ENCODE measurements at places on chromosomes 2 and 18. TPM values are rescaled to one million over a fixed set of nuclear protein-coding genes. Genes with fewer than 3 reads are reported as not detected.

- DNase-seq, result no peak
These were observed 101.4 kb upstream of the PPP1CB start for GRCh38 chr2:28650266-28650584.

- DNase-seq, result no peak
These were observed 62.5 kb upstream of the NFE2L2 start for GRCh38 chr2:177327009-177327408.

GRCh38 chr18:59748628-59749360, 51.6 kb upstream of the CCBE1 start:
- no peak for DNase-seq

Gene RPIA
- polyA plus RNA-seq, result 35.7 TPM

- DNase-seq, result no peak
These were observed 2.1 kb upstream of the WNT6 start for GRCh38 chr2:218857371-218858137.

DNA sequence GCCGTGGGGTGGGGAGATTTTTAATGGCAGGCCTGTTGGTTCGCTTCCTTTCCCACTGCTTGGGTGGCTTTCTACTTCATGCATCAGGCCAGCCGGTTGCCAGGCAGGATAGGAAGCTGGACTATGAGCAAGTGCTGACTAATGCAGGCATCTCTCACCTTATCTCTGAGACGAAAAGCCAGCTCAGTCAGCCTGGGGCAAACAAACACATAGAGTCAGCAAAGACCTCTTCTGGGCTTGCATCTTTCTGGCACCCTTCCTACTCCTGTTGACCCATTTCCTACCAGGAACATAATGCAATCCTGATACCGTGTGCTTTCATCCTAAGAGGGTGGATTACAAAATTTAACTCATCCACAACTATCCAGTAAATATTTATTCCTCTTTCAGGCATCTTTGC, 416.6 kb upstream of the MEX3C start:
- DNase-seq, result no peak

- DNase-seq, result no peak
These were observed 82.1 kb downstream of the TNP1 start for GRCh38 chr2:216777637-216778273.

DNA sequence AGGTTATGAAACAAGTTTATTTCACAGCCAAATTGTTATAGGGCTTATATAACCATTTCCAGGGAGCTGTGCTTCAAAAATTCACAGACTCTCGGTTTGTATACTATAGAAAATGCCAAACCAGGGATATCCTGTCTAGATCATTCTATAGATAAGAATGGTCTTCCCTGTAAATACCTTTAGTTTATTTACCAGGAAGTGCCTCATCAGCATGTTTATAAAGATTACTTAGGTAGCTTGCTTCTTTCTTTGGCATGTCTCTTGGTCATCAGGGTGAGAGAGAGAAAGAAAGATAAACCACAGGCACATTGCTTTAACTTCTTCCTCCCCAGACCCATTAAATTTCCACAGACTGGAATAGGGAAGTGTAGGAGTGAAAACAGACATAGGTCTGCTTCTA, 439.4 kb downstream of the SPAG16 start:
- no peak for DNase-seq

DNA sequence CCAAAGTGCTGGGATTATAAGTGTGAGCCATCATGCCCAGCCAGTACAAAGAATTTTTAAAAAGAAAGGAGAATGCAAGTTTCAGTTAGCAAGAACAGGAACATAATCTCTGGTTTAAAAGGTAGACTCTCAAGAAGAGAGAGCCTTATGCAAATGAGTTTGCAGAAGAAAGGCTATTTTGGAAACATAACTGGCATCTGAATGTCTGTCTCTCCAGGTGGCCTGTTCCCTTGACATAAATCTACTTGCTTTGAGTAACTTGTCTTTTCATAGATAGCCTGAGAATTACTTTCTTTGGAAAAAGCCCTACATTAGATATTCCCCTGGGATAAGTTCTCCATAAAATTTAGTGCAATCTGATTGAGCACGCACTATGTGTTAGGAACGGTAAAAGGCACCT, 109.6 kb downstream of the ICOS start:
- no peak for DNase-seq

Gene IL18R1
- 2.0 TPM for polyA plus RNA-seq

Gene SPC25
- polyA plus RNA-seq, result 21.2 TPM

DNA sequence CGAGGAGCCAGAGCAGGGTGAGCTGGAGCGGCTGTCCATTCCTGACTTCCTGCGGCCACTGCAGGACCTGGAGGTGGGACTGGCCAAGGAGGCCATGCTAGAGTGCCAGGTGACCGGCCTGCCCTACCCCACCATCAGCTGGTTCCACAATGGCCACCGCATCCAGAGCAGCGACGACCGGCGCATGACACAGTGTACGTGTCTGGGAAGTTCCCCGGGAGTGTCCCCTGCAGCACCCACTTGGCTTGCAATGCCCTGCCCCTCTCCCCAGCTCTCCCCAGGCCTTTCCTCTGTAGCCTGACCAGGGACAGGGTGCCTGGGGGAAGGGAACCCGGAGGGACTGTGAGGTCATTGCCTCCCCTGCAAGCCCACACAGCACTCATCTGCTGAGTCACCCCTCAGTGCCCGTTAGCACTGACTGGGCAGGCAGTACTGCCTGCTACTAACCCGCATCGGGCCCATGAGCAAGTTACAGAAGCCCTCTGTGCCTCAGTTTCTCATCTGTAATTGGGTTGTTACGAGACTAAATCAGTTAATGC, 29.4 kb upstream of the GMPPA start:
- DNase-seq, result no peak

DNA sequence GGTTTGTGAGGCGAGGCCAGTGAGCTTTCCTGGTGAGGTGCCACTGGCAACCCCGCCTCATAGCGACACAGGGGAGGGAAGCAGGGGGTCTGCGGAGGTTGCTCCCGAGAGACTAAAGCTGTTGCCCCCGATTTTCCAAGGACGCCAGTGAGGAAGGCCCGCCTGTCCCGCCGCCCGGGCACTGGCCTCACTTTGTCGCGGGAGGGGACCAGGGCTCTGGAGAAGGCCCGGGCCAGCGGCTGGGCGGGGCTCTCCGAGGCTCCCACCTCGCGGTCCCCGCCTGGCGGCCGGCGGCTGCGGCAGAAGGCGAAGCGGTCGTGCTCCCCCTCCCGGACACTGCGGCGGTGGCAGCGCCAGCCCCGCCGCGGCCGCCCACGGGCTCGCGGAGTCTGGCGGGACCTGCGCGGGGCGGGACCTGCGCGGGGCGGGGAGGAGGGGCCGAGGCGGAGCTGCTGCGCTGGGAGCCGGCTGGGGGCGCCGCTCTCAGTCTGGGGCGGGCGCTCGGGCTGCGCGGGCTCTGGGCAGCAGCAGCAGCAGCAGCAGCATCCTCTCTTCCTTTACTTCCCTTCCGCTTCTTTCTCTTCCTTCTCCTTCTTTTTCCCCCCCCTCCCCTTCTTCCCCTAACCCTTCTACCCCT, at the start of gene MAP2:
TSS of gene MAP2 (plus strand) at position 486 of the 637 bp plus-strand sequence. CDS start 229,124 bp downstream, outside the sequence.
- DNase-seq, result peak; percentile 88

GRCh38 chr2:12847694-12848575, 131.2 kb downstream of the TRIB2 start:
- no peak for DNase-seq

GRCh38 chr2:30412047-30412683, 34.9 kb upstream of the LCLAT1 start:
- DNase-seq, result peak; percentile 86

GRCh38 chr18:5627776-5628511, 84.1 kb upstream of the EPB41L3 start:
- peak; percentile 19 for DNase-seq

DNA sequence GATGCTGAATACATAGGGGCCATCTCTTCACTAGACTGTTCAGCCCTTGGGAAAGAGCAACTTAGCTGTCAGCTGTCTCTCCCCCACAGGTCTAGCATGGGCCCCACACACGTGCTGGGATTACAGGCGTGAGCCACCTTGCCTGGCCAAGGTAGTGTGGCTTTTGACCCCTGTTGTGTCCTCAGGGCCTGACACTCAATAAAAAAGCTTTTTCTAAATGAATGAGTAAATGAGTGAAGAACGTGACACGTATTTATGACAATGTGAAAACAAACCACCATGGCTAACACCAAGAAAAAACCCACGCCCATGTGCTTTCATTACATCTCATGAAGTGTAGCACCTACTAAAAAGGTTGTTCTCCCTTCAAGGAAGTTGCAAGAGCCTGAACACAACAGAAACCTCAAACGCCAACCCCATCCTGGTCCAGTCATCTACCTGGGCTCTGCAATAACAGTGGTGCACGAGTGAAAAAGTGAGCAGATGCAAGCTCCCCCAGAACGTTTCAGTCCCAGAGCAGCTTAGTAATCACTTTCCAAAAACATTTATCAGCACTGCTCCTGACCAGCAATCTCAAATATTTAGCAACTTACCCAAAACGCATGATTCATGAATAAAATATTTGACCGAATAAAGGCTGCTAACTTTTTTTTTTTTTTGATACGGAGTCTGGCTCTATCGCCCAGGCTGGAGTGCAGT, 3.4 kb downstream of the WDFY1 start:
- no peak for DNase-seq

- no peak for DNase-seq
These were observed 276.6 kb upstream of the SIX2 start for GRCh38 chr2:45285771-45286390.

Gene NPPC
- polyA plus RNA-seq, result 0.47 TPM

GRCh38 chr2:172307800-172308199, 119.6 kb upstream of the ITGA6 start:
- no peak for DNase-seq

DNA sequence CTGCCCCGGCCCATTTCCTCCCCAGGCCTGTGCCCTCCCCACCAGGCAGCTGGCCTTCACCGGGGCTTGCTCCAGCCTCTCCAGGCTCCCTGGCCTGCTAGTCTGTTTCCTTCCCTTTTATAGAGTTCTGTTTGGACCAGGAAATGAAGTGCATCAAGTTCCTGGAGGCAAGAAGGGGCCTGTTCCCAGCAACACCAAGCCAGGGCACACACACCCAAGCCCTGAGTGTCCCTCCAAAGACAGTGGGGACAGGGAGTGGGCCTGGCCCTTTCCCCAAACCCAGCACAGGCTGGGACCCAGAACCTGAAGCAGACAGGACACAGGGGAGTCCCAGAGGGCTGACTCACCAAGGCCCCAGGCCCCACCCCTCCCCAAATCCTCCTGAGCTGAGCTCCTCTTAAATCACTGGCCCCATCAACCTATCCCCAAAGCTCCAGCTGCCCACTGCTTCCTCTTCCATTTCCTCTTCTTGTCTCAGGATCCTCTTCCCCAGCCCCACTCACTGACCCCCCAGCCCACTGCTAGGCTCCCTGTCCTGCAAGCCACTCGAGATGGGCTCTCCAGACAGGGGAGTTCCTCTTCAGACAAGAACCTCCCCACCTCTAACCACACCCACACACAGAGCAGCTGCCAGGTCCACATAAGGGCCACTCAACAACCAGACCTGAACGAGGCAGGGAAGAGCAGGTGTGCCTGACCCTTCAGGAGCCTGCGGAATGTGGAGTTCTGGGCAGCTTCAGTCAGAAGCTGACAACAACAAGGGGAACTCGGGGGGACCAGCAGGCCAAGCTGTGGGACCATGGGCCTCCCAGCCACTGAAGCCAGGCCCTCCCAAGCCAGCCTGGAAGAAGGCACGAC, 74.2 kb downstream of the TNS1 start:
- no peak for DNase-seq

- DNase-seq, result no peak
These were observed 304.3 kb downstream of the CELF4 start for GRCh38 chr18:37261246-37261840.

- peak; percentile 77 for DNase-seq
These were observed 340.7 kb downstream of the TGIF1 start for GRCh38 chr18:3790703-3791102.

DNA sequence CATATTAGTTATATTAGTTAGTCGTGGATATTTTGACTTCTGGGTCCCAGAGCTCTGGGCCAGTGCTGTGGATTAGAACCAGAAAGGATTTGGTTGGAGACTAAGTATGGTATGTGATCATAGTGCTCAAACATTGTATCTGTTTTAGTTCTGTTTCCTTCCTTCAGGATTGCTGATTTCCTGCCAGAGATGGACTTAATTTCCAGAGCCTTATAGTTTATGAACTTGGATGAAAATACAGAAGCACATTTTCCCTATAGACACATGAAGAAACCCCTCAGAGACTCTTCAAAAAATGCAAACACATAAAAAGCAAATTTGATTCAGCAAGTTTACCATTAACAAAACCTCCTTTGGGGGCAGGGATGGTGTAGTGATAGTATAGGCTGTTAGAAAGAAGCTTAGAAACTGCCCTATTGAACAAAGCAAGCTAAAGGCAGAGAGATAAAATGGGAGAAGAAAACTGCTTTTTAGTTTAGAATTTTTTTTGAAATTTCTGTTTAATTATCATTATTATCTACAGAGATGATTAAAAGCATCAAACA, 88.7 kb upstream of the EFEMP1 start:
- DNase-seq, result no peak

DNA sequence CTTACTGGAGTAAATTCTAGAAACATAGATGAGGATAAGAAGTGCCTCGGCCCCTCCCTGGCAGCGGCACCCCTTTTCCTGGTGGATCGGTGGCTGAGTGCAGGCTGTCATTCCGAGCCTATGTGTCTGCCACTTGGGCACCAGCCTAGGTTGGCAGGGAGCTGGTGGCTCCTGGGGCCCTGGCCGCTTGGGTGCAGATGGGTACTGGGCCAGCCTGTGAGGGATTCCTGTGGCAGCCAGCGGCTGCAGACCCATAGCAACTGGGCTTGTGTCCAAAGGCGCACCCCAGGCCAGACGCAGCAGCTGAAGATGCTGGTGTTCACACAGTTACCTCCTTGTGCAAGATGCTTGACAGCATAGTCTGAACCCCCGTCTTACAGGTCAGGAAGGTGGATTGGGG, 2.8 kb downstream of the SNORC start:
- no peak for DNase-seq

- DNase-seq, result no peak
These were observed 118.9 kb downstream of the TMEM182 start for GRCh38 chr2:102880731-102881130.

Gene AQP4
- 0.41 TPM for polyA plus RNA-seq

DNA sequence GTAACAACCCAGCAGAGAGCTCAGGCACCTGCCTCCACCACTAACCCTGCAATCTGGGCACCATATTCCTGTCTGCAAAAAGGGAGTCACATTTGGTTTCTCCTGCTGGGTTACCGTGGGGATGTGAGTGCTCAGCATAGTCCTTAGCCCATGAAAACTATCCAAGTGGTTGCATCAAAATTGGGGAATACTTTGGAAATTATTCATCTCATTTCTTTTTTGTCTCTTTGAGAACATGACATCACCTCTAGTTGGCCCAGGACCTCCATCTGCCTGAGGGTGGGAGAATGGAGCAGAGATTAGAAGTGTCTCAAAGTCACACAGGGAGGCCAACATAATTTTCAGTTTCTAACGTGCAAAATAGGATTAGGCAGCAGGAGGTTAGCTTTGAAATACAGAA, 19.3 kb upstream of the SPP2 start:
- no peak for DNase-seq

Gene SERPINB11
- polyA plus RNA-seq, result not detected

GRCh38 chr2:162114271-162114670, 37.8 kb downstream of the GCG start:
- DNase-seq, result peak; percentile 35

DNA sequence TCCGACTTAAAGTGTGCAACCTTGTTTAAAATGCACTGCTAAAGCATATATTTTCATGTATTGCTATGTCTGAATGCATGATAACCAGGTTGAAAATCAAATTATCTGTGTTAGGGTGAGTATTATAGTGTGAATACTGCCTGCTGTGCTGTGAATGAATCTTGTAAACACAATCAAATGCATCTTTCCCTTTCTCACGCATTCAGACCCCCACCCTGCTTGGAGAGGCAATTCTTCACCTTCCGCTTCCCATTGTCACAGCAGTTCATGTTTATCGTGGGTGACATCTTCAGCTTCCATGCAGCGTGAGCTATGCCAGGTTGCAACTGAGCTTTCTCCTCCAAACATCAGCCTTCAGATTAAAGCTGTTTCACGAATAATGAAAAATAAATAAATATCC, 418.0 kb downstream of the MEIS1 start:
- no peak for DNase-seq
